Neural crest cell (in vitro differentiated cells): ENCODE measurements at places on chromosomes 5 and 9. TPM values are rescaled to one million over a fixed set of nuclear protein-coding genes. Genes with fewer than 3 reads are reported as not detected.

ADRB2 gene
- 0.11 and 0.16 TPM in 2 replicates for total RNA-seq

- DNase-seq: peak; percentile 44
Observed at GRCh38 chr9:21995006-21995665, 545 bp downstream of the CDKN2B-AS1 start.

NUP188 gene
- total RNA-seq: 128 TPM in 2 replicates

SLC25A2 gene
- 0.72 and 1.1 TPM in 2 replicates for total RNA-seq

FOXE1 gene
- total RNA-seq: 0.09 TPM in 1 of 2 replicates, not detected in the other

TICAM2 gene
- 1.4 and 1.9 TPM in 2 replicates for total RNA-seq

- no peak for DNase-seq
Observed at GRCh38 chr5:98770209-98770910, 3.1 kb upstream of the RGMB start.

TPM2 gene
- total RNA-seq: 159 and 168 TPM in 2 replicates

DNA sequence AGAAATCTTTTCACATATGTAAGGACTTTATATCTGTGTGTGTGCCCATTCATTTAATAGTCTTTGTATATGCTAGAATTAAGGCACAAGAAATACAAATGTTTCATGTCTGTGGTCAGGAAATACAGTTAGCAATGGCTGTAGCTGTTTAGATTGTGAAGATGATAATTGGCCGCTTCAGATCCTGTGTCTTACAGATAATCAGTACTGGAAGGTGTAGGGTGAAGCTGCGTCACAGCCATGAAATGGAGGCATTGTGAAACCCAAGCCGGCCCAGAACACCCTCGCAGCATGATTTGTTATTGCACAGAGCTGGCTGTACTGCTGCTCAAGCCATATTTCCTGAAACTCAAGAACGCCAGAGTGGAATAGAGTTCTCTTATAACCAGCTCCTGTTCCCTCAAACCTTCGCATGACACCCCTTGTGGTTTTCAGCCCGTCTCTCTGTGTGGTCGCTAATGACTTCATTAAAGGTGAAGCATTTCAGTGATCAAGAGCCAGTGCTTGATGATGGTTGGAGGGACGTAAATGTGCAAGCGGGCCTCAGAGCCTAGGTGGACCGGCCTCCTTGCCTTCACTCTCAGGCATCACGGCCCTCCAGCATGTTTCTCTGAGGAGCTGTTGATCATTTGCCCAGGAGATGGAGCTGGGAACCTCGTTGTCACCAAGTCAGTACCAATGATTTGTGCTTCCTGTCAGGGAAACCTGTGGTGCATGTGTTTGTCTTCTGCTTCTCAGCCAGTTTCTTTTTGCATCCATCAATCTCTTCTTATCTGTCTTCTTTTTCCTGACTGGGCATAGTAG is 80.1 kb downstream of the F2RL2 start:
- no peak for DNase-seq

CD14 gene
- 0.28 and 0.55 TPM in 2 replicates for total RNA-seq

DBH gene
- total RNA-seq: 0.59 and 0.75 TPM in 2 replicates

DNA sequence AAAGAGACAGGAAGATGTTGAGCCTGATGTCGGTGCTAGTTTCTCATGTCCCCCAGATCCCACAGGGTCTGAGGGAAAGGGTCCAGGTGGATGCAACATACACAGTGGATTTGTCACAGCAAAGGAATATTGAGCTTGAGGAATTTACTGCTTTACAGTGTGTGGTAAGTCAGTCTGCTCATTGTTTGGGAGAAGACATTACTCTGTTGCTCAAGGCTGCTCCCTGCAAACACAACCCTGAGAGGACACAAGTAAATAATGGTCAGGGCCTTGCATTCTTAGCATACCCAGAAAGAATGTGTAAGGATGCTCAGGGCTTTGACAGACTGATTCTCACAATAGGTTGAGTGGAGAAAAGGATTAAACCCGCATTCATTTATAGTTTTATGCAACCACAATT is 7.3 kb upstream of the MAN2A1 start:
- no peak for DNase-seq

ZNF483 gene
- 26.0 and 28.7 TPM in 2 replicates for total RNA-seq

DNA sequence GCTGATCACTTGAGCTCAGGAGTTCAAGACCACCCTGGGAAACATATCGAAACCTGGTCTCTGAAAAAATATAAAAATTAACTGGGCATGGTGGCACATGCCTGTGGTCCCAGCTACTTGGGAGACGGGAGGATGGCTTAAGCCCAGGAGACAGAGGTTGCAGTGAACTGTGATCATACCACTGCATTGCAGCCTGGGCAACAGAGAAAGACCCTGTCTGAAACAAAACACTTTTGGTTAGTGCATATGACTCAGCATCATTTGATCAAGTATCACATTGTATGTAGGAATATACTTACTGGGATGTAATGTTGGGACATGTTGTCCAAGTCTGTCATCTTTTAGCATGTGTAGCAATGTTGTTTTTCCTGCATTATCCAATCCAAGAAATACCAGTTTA is 12.0 kb downstream of the SAR1B start:
- DNase-seq: no peak

SPATA31D4 gene
- total RNA-seq: not detected in 2 replicates

DNA sequence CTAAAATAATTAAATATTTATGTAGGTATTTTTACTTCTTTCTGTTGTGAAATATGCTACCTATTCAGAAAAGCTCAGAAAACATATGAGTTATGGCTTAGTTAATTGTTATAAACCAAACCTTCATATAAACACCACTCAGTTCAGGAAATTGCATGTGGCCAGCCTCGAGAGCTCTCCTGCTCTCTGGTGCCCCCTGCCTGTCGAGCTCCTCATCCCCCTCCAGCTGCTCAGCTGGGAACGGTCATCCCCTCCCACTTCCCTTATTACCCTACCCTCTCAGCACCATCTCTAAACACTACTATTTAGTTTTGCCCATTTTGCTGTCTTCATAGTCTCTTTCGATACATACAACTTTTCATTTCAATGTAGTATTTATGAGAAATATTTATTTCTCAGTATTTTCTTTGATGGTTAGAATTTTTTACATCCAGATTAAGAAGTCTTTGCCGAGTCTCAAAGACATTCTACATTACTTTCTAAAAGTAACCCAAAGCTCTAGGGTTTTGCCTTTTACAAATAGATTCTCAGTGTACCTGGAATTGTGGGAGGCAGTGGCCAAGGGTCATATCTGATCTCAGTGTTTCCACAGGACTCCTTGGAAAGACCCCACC is 51.2 kb upstream of the SEMA4D start:
- DNase-seq: peak; percentile 77

DNA sequence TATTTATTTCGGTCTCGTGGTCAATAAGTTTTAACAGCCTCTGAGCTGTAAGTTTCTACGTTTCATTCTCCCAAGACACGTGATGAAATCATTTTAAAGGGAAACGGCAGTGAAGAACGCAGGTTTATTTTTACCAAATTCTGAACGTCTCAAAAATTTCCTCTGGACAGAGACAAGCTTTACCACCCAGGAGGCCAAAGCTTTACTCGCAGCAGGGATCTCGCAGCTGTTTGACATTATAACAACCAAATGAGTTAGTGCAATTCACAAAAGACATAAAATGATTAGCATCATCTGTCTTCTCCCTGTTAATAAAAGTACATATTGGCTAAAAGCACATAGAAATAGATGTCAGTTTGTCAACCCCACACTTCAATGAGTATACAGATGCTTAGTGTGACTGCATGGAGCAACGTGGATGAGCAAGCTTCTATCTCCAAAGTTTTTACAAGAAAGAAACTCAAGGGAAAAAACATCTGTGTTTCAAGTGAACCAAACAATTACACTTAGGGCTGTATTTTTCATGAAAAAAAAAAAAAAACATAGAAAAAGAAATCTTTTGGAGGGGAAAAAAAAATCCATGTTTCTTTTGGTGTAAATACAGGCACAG is 2.5 kb downstream of the SEMA5A start:
- no peak for DNase-seq

DNA sequence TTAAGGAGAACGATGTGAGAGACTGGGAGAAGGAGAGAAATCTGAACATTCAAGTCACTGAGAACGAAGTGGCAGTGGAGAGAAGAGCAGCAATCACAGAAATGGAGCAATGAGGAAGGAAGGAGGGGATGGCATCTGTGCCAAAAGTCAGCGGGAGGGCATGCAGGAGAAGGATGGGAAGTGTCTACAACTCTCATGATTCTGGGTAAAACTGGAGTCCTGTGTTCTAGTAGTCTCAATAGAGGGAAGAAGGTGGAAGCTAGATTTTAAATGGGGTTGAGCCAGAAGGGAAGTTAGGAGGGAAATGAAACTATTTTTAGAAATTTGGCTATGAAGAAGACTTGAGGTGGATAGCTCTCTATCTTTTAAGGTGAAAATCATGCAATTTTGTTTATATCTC is 39.1 kb upstream of the SPATA31C2 start:
- no peak for DNase-seq

- DNase-seq: no peak
Observed at GRCh38 chr9:5714501-5715401, 85.8 kb downstream of the RIC1 start.

GRCh38 chr9:126722922-126723806 is 81.7 kb upstream of the ZBTB43 start:
- no peak for DNase-seq

IFNA2 gene
- total RNA-seq: not detected in 2 replicates

GRCh38 chr5:143024228-143024920 is 254.2 kb downstream of the ARHGAP26 start:
- DNase-seq: no peak

DNA sequence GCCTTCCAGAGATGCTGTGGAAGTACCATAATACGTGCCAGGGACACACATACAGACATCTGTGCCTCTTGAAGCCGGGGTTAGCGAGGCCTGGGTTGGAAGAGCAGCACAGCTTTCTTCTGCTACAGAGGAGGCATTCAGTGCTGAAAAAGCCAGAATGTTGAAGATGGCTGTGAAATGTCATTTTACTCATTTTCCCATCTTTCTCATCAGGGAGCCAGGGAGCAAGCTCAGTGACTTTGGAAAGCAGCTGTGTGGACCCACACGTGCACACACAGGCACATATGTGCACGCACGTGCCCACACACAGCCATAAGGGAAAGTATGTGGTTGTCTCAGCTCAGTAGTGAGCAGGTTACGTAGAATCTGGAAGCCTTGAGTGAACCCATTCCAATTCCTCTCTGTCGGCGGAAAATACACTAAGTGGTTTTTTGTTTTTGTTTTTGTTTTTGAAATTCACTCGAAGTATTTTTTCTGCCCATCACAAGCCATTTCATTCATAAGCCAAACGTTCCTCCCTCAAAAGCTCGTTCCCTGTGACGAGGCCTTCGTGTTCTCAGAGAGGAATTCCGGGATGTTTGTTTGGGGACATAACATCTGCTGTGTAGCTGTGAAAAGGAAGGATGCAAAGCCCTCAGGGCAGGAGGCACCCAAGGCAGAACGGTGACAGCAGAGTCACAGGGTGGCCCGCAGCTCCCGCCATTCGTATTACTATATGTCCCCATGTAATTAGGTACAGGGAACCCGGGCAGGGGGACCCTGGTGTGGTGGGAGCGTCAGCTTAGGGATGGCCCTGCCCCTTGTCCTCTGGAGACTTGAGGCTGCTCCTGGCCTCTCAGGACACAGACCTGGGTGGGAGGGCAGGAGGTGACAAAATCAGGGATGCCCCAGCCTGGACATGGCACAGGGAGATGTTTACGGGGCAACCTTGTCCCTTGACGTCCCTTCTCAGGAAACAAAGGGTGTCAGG is 29.0 kb upstream of the ANKRD33B start:
- no peak for DNase-seq

GRCh38 chr9:115615000-115615401 is 497.0 kb upstream of the TNC start:
- DNase-seq: no peak

GRCh38 chr5:126490167-126490940 is 67.1 kb downstream of the GRAMD2B start:
- peak; percentile 14 for DNase-seq

TAF11L7 gene
- not detected in 2 replicates for total RNA-seq

DNA sequence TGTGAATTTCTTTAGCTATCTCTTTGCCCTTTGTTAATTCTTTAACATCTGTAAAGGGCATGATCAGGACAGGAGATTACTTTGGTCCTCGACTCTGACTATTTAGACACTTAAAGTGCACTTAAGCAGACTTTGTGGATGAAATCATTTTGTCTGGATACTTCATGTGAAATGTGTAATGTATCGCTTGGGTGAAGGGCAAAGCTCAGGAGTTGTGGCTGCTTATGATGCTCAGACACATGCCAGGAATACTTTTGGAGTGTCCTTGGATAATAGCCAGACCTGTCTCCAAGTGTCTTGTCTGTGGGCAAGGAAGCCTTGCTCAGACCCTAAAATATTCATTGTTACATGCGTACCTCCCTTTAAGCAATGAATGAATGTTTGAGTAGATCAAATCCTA is 87.8 kb downstream of the RAI14 start:
- no peak for DNase-seq

PROB1 gene
- 2.2 and 2.4 TPM in 2 replicates for total RNA-seq
